ENCODE measurements at places on chromosomes 5 and 9.

GRCh38 chr5:139688088-139688702, 40.0 kb downstream of the CXXC5 start:
- no peak for DNase-seq

GRCh38 chr5:180050121-180050940, 21.2 kb downstream of the RNF130 start:
- no peak for DNase-seq

DNA sequence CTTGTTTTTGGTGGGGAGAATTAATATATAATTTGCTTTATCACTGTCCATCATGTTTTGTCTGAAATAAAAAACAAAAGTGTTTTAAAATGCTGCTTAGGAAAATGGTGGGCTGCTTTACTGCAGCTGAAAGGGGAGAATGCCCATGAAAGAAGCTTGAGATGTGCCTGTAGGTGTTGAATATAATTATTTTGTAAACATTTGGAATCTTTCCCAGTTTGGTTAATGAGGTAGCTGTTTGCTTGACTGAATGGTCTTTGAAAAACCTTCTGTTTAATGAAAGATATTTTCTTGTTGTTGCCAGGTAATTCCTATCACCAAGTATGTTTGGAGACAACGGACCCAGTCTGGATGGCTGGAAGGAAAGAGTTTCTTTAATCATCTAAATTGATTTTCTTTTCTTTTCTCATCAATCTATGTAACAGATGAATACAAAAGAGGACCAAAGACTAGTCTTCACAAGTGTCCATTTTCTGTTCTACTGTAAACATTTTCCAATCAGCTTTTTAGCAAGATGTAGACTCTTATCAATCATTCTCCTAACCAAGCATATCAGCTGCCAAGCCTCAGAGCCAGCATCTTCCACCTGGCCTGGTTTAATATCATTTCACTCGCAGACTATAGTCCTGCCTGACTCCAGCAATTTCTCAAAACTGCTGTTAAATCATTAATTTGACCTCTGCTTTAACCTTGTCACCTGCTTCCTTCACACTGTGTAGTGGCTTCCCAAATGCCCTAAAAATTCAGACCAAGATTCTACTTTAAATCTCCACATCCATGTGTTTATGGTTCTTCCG, 441.2 kb upstream of the CHD1 start:
- DNase-seq = no peak

GRCh38 chr5:14900693-14901461, 29.3 kb upstream of the ANKH start:
- no peak for DNase-seq

DNA sequence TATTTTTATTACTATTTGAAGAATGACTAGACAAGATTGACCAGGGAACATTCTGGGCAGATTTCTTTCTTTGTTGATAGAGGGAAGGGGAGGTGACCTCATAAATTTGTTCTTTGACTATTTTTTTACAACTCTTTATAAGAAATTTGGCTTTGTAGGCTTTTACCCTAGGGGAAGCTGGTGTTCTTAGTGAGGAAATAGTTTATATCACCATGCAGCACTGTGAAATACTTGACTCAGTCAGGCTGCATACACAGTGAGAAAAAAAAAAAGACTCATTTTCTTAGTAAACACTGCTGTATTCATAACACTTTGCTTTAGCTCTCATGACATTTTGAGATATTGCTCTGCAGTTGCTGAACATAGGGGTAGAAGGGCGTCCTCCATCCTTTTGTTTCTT, 336.6 kb upstream of the PIK3R1 start:
- no peak for DNase-seq

- DNase-seq = no peak
Observed at GRCh38 chr9:16461851-16462250, 408.6 kb downstream of the BNC2 start.

DNA sequence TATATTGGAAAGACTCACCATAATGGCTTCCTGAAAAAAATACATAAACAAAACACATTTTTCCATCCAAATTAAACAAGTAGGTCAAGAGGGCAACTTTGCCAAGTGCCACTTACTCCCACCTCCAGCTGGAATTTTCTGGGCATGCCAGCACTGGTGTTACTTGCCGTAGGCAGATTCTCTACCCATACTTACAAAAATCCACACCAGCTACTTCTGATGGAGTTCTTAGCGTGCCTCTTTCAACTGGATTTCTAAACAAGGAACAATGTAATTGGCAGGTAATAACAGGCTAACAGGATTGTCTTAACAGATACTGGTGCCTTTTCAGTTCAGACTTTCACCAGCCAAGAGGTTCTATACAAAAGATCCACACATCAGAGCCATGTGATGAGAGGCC, 301.4 kb downstream of the MLLT3 start:
- DNase-seq = no peak

DNA sequence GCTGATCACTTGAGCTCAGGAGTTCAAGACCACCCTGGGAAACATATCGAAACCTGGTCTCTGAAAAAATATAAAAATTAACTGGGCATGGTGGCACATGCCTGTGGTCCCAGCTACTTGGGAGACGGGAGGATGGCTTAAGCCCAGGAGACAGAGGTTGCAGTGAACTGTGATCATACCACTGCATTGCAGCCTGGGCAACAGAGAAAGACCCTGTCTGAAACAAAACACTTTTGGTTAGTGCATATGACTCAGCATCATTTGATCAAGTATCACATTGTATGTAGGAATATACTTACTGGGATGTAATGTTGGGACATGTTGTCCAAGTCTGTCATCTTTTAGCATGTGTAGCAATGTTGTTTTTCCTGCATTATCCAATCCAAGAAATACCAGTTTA, 12.0 kb downstream of the SAR1B start:
- no peak for DNase-seq

DNA sequence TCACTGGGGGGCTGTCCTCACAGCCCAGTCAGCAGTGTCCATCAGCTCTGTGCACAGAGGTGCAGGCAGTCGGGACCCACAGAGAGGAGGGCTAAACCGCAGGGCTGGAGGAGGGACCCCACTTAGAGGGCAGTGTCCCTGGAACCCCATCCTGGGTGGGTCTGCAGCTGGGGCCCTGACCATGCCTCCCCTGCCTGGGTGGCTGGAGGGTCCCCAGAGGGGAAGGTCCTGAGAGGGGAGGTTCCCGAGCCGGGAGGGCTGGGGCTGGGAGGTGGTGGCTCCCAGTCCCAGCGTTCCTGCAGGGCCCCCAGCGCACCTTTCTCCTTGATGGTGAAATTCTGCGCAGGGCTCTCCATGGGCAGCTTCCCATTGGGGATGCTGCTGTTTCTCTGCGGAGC, 32.7 kb downstream of the EXOC3 start:
- DNase-seq = no peak

GRCh38 chr9:96089452-96090085, 212.4 kb downstream of the HSD17B3 start:
- DNase-seq = no peak

GRCh38 chr5:160271396-160271795, 41.0 kb downstream of the CCNJL start:
- no peak for DNase-seq

GRCh38 chr9:107749787-107750444, 260.3 kb upstream of the KLF4 start:
- peak; percentile 27 for DNase-seq

DNA sequence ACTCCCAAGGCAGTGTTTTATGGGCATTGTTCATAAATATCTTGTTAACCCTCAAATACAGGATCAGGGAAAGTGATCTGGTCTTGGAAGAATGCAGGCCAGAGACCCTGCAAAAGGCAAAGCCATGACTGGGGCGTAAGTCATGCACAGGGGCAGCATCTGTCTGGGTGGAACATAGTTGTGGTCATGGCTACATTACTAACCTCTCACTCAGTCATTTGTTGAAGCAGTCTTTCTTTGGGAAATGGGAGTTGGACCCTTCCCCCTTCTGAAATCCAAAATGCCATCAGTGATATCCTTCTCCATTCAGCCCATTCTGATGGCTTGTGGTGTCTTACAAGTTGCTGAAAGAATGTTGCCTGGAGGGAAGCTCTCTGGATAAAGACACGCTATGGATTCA, 68.1 kb downstream of the GDNF start:
- no peak for DNase-seq

- DNase-seq = no peak
Observed at GRCh38 chr5:60334281-60334713, 365.7 kb downstream of the DEPDC1B start.

GRCh38 chr5:82512025-82512424, 233.9 kb upstream of the RPS23 start:
- no peak for DNase-seq

- no peak for DNase-seq
Observed at GRCh38 chr5:107501965-107502675, 168.6 kb downstream of the EFNA5 start.

DNA sequence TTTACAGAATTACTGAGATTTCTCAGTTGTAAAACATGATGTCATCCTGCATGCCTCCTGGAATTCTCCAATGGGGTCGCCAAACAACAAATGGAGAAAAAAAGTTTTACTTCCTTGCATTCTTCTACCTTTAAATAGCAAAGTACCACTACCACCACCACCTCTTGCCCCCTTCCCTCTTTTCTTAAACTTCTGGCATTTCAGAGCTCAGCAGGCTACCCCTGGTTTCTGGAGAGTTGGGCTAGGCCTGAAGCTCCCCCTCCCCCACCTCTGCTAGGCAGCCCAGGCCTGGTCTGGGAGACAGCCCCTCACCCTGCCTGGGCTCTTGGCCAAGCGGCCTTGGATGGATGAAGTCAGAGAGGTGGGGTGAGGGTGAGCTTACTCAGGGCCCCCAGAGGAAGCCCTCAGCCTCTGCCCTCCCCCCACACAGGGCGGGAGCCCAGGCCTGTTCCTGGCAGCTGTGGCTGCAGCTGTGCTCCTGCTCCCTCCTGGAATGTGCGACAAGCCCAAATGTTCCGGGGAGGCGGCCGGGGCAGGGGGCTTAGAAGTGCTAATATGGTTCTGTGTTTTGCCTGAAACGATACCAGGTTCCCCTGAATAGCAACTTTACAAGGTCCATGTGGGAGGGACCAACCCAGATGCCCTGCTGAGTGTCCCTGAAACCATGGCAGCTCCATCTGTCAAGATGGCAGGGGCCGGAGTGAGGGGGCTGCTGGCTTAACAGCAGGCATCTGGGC, 6.0 kb upstream of the CCIN start:
- DNase-seq = no peak

GRCh38 chr9:34510497-34511468, 12.0 kb downstream of the ENHO start:
- DNase-seq = no peak

GRCh38 chr5:167702014-167702413, 589.4 kb upstream of the WWC1 start:
- DNase-seq = no peak

- DNase-seq = no peak
Observed at GRCh38 chr9:115357821-115358220, 239.9 kb upstream of the TNC start.

GRCh38 chr9:37209431-37210386, 89.3 kb downstream of the ZCCHC7 start:
- peak; percentile 11 for DNase-seq

GRCh38 chr9:130667120-130667435, 2.7 kb downstream of the PRDM12 start:
- DNase-seq = peak; percentile 79
